Epithelial cell of esophagus (primary cell): ENCODE measurements at places on chromosomes 3 and 15.

DNA sequence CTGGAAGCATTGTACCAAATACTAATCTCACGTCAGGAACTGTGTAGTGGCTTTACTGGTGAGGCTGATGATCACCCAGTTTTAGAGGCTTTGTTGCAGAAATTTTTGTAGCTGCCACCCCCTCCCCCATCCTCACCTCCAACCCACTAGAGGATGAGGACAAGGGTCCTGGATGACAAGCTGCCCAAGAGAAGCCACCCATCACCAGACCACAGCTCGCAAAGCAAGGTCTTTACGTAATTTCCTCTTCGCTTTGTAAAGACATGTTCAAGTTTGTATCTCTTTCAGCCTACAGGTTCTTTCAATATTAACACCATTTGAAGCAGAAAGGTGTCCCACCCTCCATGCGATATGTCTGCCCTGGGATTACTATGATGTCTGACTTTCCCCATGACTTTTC is 74.2 kb downstream of the LDHAL6B start:
- DNase-seq, result no peak

GRCh38 chr3:122680475-122681283 is at the start of gene PARP14:
Gene PARP14, plus strand, starts transcription at chr3:122680839. Its CDS starts 45 bp downstream, at chr3:122680884.
- peak; percentile 60 for DNase-seq

DNA sequence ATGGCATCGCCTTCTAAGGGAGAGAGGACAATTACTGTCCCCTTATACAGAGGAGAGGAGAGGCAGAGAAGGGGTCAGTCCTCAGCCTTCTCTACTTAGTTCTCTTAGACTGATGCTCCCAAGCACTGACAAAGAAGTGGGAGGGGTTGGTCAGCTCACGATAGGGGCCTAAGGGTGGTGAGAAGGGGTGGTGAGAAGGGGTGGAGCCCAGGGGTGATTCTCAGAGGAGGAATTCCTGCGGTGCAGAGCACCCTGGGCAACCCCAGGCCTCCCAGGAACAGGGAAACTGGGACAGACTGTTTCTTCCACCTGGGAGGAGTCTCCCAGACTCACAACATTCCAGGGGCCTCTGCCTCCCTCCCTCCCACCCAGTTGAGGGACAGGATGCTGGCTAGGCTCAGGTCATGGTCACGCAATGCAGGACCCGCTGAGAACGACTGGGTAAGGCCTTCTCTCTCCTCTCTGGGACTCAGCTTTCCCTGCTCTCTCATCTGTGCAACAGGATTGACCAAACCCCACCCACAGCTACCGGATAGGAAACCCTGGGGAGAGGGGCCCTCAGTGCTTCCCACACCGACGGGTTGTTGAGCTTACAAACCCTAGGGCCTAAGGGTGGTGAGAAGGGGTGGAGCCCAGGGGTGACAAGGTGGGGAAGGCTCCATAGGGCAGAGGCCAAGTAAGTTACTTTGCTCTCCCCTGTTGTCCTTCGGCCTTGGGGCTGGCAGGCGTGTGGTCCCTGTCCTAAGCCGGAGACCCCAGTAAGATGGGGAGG is 1.5 kb downstream of the TPRA1 start:
- peak; percentile 75 for DNase-seq

DNA sequence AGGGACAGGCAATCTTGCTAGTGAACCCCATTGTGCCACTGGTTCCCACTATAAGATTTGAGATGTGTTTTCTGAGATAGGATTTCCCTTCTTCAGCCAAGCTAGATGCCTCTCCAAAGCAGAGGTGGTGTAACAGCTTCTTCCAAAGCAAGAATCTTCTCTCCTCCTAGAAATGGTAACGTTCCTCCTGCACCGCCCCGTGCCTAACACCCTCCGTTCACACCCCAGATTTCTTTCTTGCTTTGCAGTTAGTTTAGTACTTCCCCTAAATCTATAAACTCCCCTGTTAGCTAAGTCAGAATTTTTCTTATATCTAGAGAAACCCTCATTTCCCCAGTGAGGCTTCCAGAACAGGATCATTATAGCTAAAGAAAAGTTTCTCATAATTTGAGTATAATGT is 617.6 kb upstream of the MDFIC2 start:
- no peak for DNase-seq

GRCh38 chr3:159482241-159482993 is 506.2 kb upstream of the IL12A start:
- peak; percentile 58 for DNase-seq

DNA sequence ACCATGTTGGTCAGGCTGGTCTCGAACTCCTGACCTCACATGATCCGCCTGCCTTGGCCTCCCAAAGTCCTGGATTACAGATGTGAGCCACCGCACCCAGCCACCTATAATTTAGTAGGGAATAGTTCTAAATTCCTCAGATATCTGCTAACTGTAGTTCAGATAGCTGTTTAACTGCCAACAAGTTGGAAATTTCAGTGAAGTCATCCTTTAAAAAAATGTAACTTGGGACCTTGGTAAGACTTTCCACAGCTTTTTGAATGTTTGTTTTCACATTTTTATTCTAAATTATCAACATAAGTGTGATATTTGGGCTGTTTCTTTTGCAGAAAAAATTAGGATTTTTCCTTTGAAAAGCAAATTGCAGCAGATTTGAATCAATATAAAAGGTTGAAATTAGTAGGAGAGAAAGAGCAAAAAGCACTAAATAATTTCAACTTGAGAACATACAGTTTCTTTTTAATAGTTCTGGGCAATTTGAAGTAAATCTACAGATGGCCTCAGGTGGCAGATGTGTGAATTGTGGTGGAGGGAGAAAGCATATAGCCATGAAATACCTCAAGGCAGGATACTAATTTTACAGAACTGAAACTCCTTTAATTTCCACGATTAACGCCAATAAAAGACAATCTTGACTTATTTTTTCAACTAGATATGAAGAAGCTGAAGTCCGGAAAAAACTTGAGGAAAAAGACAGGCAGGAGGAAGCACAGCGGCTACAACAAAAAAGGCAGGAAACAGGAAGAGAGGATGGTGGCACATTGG is 34.3 kb downstream of the USP8 start:
- DNase-seq, result no peak

GRCh38 chr3:189513281-189514117 is 117.7 kb upstream of the TP63 start:
- peak; percentile 89 for DNase-seq

- peak; percentile 45 for DNase-seq
Observed at GRCh38 chr3:196639483-196640296, at the start of gene NRROS. Gene NRROS, plus strand, starts transcription at chr3:196639694. Its CDS starts 14,846 bp downstream, at chr3:196654540.

- DNase-seq, result peak; percentile 99
Observed at GRCh38 chr3:138774529-138775253, 60.0 kb downstream of the PIK3CB start.

DNA sequence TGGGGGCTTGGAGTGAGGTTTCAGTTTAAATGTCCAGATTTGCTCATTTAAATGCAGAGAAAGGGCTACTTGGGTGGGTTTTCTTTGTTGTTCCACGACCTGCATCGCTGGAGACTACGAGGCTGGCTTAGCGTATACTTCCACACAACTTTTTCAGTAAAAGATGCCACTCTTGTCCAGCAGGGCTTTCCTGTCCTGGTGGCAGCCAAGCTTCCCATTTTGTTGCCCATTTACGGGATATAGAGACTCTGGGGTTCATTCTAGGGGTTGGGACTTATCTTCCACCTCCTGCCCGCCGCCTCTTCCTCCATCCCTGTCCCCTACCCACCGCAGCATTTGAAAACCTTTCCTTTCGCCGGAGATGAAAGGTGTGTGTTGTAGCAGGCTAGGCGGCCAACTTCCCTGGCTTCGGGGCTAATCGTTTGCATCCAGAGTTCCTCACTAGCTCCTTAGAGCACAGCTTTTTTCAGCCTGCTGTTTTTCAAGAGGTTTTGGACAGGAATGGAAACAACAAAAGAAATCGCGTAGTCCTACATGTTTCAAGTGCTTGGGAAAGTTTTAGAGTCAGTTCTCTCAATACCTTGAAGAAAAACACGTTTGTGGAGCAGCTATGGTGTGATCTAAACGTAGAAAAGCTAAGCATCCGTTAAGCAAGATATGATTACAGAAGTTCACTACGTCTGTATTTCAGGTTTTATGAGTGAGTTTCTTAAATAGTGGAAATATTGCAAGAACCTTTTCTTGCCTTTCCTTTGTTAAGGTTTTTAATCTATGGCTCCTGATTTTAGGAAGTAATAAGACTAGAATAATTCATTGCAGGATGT is 843 bp downstream of the CHRNA5 start:
- peak; percentile 30 for DNase-seq

DNA sequence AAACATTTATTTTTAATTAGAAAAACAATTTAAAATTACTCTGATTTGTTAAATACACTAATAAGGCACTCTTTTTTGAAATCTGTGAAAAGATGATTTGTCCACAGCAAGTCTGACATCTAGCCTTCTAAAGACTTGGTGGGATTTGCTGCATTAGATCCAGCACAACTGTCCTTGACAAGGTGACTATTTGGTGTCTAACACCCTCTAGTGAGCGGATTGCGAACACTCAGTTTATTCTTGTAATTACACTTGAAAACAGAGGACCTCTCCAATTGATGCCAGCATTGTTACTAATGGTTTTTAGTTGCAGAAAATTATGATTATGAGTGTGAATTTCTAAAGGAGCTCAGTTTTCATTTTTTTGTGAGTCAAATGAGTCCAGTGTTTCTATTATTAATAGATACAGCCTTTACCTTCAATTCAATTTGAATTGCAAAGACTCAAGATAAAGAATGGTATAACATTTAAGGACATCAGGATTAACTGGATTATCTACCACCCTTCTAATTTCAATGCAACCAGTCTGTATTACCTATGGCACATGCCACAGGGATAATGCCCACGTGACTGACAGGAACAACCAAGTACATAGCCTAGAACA is 29.7 kb upstream of the STRIT1 start:
- DNase-seq, result peak; percentile 77

DNA sequence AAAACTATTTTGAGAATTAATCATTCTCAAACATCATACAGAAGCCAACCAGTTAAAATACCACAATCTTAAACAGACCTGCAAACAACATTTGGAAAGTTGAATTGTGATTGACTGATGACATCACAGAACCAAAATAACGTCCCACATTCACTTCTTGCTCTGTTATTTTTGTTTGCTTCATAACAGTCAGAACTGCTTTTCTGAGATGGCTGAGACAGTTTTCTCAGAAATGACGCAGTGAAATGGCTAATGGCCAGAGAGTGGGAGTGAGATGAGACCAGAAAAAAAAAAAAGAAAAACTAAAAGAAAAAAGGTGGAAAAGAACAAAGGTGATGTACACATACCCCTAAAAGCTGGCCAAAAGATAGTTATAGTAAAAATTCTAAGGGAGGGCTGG is 1061.2 kb downstream of the FHIT start:
- no peak for DNase-seq

DNA sequence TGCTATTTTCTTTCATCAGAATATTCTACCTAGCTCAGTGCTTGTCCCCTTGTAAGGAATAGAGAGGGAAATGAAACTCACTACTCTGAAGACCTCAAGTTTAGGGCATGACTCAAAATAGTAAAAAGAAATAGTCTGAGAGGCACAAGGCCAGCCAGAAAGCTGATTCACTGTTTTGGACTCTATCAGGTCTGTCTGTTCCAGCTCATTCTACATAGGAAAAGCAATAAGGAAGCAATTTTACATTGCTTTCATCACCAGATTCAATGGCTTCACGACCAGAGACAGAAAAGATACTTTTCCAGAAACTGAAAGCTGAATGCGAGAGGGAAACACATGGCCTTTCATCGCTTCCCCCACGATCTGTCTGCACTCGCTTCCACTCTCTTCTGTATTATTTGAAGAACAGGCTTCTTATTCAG is 276.0 kb downstream of the GBE1 start:
- DNase-seq, result peak; percentile 56

DNA sequence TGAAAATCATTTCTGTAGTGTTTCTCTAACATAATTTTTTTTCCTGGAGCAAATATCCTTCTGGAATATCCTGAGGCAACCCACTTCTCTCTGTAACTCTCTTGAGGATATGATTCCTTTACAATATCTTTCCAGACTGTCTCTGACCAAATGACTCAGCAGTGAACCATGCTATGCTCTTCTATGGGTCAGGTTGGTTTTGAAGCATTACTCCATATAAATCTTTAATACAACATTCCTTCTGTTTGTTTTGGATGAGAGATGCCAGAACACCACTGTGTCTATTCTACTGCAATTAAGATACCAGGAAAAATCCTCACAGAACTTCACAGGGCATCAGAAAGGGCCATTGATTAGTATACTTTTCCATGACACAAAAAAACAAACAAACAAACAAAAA is 626.4 kb upstream of the ZNF385D start:
- peak; percentile 35 for DNase-seq

DNA sequence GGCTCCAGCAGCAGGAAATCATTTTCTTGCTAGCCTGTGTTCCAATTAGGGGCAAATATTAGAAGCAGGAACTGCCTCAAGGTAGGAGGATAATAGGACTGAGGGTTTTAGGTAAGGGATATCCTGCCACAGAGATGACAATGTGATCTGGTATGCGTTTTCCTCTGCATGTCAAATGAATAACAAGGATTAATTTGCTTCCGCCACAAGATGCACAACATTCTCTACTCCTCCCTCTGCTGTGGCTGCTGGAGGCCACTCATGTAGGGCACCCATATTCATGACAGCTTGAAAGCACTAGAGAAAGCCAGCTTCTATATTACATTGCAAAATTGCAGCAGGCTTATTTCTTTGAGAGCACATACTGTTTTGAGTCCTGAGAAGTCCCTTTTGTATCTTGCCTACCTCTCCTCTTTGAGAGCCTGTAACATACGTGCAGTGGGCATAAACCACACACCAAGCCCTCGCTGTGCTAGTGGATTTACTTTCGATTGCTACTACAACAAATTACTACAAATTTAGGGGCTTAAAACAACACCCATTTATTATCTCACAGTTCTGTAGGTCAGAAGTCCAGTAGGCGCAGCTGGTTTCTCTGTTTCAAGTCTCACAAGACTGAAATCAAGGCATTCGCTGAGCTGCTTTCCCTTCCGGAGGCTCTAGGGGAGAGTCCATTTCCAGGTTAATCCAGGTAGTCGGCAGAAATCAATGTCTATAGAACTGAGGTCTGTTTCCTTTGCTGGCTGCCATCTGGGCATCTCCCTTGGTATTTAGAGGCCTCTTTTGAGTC is 5.9 kb upstream of the CD47 start:
- DNase-seq, result peak; percentile 63

GRCh38 chr3:159803459-159803858 is 185.2 kb upstream of the IL12A start:
- no peak for DNase-seq

GRCh38 chr3:5846261-5846660 is 658.8 kb downstream of the EDEM1 start:
- DNase-seq, result no peak

DNA sequence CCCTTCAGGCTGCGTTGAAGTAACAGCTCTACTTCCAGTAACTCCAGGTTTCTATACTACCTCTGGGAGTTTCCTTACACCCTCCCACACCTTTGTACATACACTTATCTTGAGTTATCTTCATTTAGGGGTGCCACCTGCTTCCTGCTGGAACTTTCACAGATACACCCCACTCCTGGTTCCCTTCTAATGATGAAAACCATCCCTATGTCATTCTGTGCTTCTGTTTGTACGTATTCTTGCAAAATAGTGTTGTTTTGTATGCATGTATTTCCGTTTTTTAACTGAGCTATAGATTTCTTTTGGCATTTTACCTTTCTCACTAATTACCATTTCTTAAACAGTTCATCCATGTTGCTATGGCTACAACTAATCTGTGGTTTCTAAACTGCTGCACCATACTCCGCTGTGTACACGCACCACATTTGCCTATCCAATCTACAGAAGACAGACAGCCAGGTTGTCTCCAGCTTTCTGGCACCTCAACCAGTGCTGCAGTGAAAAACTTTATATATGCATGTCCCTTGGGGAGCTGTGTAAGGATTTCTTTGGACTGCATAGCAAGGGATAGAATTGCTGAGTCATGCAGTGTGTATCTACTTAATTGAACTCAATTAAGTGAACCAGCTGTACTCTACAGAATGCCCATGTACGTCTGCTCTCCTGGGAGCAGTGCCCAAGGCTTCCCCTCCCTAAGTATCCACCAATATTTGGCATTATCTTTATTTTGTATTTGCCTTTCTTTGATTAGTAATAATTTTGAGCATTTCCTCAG is 61.4 kb upstream of the ST8SIA2 start:
- no peak for DNase-seq
